ENCODE measurements at places on chromosomes 4 and X.
A peak's percentile ranks its signal among the peaks of the same experiment; 100 is the strongest.

GRCh38 chr4:120919358-120919757 lies 3.2 kb downstream of the PRDM5 start:
- H3K4me1 ChIP-seq = peaks cover 8% of the 10 kb centered on the region
- H3K27me3 ChIP-seq = no peaks in the 10 kb centered on the region
- DNase-seq = no peak

DNA sequence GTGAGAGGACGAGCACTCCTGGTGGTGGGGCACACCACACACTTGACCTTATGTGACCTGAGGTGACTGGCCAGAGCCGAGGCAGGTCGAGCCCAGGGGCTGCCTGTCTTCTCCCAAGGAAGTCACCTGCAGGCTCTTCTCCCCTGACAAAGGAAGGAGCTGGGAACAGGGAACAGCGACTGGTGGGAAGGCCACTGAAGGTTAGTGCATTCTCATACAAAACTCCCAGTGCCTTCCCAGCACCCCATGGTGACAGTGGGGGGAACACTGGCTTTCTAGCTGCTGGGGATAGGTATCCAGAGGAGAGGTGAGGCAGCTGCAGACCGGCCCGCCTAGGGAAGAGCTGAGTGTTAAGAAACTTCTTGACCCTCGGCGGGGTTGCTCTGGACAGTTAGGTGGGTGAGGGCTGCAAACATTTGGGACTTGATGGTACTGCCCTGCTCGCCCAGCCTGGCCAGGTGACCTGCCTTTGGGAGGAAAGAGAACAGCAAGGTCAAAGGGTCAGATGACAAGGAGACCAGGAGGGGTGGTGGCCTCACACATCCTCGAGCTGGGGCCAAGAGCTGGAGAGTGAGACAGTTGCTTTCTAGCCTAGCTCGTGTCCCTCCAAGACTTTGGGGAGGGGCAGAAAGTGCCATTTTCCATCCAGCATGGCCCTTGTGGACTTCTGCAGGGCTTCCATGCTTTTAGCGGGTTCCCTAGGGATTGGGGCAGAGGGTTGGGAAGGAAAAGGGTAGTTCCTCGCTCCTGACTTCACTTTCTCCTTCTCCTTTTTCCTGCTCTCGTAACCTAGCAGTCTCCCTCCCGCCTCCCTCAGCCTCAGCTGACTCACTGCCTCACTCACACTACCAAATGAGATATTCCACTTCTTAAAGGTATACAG lies 2.7 kb downstream of the NALF2 start:
- H3K36me3 ChIP-seq = no peaks in the 10 kb centered on the region
- peaks cover 32% of the 10 kb centered on the region for H3K27me3 ChIP-seq
- peaks cover 10% of the 10 kb centered on the region for H3K4me1 ChIP-seq
- peak; percentile 24 for DNase-seq

GRCh38 chr4:19478791-19479190 lies 772.9 kb upstream of the SLIT2 start:
- DNase-seq = no peak
- H3K4me3 ChIP-seq = no peak overlapping the region
- no peaks in the 10 kb centered on the region for H3K27me3 ChIP-seq
- H3K36me3 ChIP-seq = no peaks in the 10 kb centered on the region
- H3K4me1 ChIP-seq = no peaks in the 10 kb centered on the region
- H3K27ac ChIP-seq = no peak overlapping the region

DNA sequence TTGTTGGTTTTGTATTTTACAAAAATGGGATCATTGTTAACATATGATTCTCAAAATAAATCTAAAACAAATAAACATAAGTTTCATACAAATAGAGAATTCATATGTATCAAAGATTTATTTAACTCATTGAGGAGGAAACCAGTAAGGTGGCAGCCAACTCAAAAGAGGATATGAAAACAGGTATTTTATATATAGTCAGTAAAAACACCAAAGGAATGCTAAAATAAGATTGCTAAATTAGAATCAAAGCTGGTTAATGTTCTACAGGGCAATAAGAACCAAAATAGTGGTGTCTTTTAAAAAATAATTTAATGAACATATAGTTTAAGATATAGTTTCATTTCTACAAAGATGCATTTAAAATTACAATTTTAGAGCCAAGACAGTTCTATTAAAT lies 23.1 kb downstream of the XKRX start:
- DNase-seq = no peak
- H3K27me3 ChIP-seq = peaks cover 56% of the 10 kb centered on the region
- H3K27ac ChIP-seq = no peak overlapping the region
- H3K4me3 ChIP-seq = no peak overlapping the region
- H3K36me3 ChIP-seq = no peaks in the 10 kb centered on the region

GRCh38 chrX:10140264-10140663 lies 16.5 kb upstream of the CLCN4 start:
- H3K4me3 ChIP-seq = no peak overlapping the region
- no peaks in the 10 kb centered on the region for H3K27me3 ChIP-seq
- peaks cover 35% of the 10 kb centered on the region for H3K36me3 ChIP-seq
- H3K4me1 ChIP-seq = no peaks in the 10 kb centered on the region

DNA sequence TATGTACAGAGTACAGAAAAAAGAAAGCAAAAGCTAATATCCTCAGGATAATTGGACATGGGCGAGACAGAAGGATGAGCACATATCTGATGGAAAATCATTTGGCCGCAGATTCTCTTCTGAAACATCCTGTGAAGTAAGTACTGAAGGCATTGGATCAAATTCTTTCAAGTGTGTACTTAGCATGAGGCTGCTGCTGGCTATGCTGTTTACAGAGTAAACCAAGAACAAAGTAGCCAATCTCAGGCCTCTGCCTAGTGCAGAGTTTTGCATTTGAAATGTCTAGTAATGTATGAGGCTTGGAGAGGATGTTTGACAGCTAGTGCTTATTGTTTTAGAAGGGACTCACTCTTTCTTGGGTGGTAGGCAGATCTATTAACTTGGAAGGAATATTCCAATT lies 128.5 kb downstream of the MAGEC2 start:
- H3K36me3 ChIP-seq = no peaks in the 10 kb centered on the region
- H3K27ac ChIP-seq = no peak overlapping the region
- no peaks in the 10 kb centered on the region for H3K4me1 ChIP-seq
- DNase-seq = no peak

- H3K4me1 ChIP-seq = no peaks in the 10 kb centered on the region
- DNase-seq = no peak
- no peak overlapping the region for H3K27ac ChIP-seq
- H3K36me3 ChIP-seq = no peaks in the 10 kb centered on the region
Observed at GRCh38 chr4:34920032-34920431, 1324.3 kb downstream of the ARAP2 start.

GRCh38 chrX:154294791-154295574 lies at the start of gene TEX28:
Gene TEX28 (minus strand): TSS chrX:154295124. CDS start chrX:154292117, 3,007 bp downstream.
- no peak within 1 kb of the TSS for H3K27ac ChIP-seq
- no peaks in the 10 kb centered on the region for H3K4me1 ChIP-seq
- no peaks in the 10 kb centered on the region for H3K36me3 ChIP-seq
- H3K4me3 ChIP-seq = no peak within 1 kb of the TSS
- DNase-seq = no peak
- peaks cover 11% of the 10 kb centered on the region for H3K27me3 ChIP-seq

DNA sequence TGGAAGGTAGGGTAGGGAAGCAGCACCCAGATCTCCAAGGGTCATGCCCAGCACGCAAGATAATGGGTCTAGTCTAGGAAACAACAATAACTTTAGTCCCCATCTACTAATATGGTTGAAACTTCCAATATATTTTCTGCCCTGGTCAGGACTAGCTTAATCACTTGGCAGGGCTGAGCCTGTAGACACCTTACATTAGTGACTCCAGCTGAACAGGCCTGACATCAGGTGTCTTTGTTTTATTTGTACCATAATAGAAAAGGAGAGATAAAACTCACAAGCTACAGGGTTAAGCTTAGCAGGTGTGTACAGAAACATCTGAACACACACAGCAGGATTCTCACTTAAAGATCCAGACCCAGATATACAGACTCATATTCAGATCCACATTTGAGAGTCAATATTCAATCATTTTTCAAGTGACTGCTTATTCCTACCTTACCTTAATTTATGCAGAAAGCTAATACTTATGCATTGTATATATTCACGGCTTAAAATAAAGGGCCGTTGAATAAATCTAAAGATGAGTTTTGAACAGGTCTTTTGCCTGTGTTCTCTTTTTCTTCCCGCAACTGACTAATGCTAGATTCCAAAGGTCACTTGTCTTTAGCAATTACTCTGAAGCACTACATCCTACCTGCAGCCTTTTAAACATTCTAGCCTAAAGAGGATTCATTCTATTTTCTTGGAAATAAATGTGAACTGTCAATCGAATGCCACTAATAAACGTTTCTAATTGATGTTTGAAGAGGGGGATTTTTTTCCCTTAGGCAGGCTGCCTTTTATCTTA lies 745.3 kb downstream of the RPA4 start:
- no peak overlapping the region for H3K4me3 ChIP-seq
- peaks cover 11% of the 10 kb centered on the region for H3K27me3 ChIP-seq
- H3K27ac ChIP-seq = no peak overlapping the region
- peaks cover 3% of the 10 kb centered on the region for H3K36me3 ChIP-seq
- no peaks in the 10 kb centered on the region for H3K4me1 ChIP-seq

GRCh38 chr4:67327245-67328017 lies 217.9 kb downstream of the CENPC start:
- peaks cover 6% of the 10 kb centered on the region for H3K4me1 ChIP-seq
- H3K4me3 ChIP-seq = no peak overlapping the region
- DNase-seq = peak; percentile 78

DNA sequence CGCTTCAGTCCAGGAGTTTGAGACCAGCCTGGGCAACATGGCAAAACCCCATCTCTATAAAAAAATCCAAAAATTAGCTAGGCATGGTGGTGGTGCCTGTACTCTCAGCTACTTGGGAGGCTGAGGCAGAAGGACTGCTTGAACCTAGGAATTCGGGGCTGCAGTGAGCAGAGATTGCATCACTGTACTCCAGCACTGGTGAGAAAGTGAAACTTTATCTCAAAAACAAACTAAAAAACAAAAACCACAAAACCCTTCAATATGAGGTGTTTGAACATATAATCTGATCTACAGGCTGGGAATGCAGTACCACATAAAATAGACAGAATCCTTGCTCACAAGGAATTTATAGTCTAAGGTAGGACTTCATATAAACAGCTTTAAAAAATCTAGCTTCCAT lies 103.9 kb downstream of the PDS5A start:
- no peaks in the 10 kb centered on the region for H3K4me1 ChIP-seq
- peaks cover 87% of the 10 kb centered on the region for H3K36me3 ChIP-seq
- H3K27me3 ChIP-seq = no peaks in the 10 kb centered on the region

GRCh38 chrX:72105436-72105835 lies 26.3 kb downstream of the RTL5 start:
- no peak overlapping the region for H3K4me3 ChIP-seq
- no peak overlapping the region for H3K27ac ChIP-seq
- peaks cover 6% of the 10 kb centered on the region for H3K4me1 ChIP-seq
- H3K27me3 ChIP-seq = peaks cover 99% of the 10 kb centered on the region

DNA sequence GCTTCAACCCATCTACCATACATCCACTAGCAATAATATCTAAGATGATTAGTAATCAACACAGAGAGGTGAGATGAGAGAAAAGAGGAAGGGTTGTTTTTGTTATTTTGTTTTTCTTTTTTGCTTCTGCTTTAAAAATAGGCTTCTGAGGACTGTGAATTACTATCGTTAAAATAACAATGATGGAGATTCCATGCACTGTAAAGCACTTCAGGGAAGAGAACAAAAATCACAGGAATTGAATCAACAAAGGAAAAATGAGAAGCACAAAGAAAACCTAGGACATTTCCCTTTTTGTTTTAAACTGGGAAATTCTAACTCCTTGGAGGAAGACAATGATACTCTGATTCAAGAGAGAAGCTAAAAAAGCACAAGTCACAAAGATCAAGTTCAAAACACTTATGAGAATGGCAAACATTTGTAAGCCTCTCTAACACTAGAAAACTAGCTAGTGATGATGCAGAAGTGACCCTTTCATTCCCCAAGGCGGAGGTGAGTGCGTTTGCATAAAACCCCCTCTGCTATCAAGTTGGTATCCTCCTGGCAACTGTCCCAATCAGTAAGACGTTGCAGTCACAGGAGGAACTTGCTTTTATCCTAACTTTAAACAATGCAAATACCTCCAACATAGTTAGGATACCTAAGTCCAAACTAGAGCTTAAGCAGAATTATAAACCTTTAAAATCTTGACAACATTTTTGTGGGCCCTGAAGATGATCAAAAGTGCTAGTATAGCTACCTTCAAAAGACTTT lies 308.5 kb downstream of the CAMK2D start:
- no peak overlapping the region for H3K27ac ChIP-seq
- H3K36me3 ChIP-seq = peaks cover 35% of the 10 kb centered on the region
- H3K27me3 ChIP-seq = no peaks in the 10 kb centered on the region
- peak; percentile 34 for DNase-seq
- no peak overlapping the region for H3K4me3 ChIP-seq

- no peak overlapping the region for H3K4me3 ChIP-seq
- peaks cover 46% of the 10 kb centered on the region for H3K27me3 ChIP-seq
- no peaks in the 10 kb centered on the region for H3K36me3 ChIP-seq
- DNase-seq = no peak
Observed at GRCh38 chrX:105973387-105973739, 65.2 kb downstream of the SERPINA7 start.

DNA sequence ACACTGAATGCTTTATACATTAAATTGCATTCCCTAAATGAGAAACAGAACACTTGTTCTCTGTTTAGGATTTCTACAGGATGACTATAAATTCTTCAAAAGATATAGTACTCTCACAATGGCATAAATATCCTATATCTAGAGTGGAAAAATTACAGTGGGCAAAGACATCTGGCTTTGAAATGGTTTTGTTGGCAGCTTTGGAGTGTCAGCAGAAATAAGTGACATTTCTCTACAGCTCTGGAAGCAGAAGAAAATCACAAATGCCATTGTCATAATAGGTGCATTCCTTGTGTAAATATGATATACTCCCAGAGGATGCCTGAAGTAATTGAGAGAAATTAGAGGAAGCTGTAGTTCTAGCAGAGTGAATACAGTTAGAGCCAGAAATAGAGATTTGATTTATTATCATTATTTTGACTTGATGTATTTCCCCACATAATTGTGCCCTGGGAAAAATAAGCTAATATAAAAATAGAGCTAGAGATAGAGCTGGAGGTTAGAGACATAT lies 95.9 kb upstream of the GALNTL6 start:
- H3K4me1 ChIP-seq = no peaks in the 10 kb centered on the region
- no peak overlapping the region for H3K4me3 ChIP-seq
- H3K27ac ChIP-seq = no peak overlapping the region
- H3K36me3 ChIP-seq = no peaks in the 10 kb centered on the region
- no peaks in the 10 kb centered on the region for H3K27me3 ChIP-seq
- no peak for DNase-seq

DNA sequence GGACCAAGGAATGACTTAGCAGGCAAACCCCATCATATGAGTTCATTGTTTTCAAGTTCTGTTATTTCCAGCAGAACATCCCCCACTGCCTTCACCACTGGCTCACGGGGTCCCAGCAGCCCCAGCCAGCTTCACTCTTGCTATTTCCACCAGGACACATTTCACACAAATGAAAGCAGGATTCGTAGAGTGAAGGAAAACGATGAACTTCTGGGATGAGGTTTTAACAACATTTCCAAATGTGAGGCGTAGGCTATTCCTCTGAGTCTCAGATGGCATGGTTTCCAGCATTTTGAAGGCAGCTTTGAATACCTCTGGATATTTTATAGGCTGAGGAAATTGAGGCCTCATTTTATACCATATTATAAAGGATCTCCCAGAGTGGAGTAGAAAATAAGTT lies 32.9 kb upstream of the EGFL6 start:
- peaks cover 54% of the 10 kb centered on the region for H3K27me3 ChIP-seq
- DNase-seq = no peak
- H3K4me1 ChIP-seq = peaks cover 6% of the 10 kb centered on the region

GRCh38 chr4:147576084-147576483 lies 41.1 kb upstream of the TMEM184C start:
- H3K4me3 ChIP-seq = no peak overlapping the region
- no peak for DNase-seq

All from MCF 10A (cell line).